OCI-LY7 (cell line): ENCODE measurements at places on chromosomes 7 and 10. TPM values are rescaled to one million over a fixed set of nuclear protein-coding genes. Genes with fewer than 3 reads are reported as not detected.

Gene ATRNL1
- total RNA-seq, result not detected in 2 replicates

Gene WDFY4
- total RNA-seq, result 80.0 and 85.6 TPM in 2 replicates

Gene PLPP4
- not detected in 2 replicates for total RNA-seq

Gene CCDC6
- 22.4 and 25.4 TPM in 2 replicates for total RNA-seq

Gene STEAP4
- not detected in 2 replicates for total RNA-seq

Gene CASTOR2
- 13.7 and 16.2 TPM in 2 replicates for total RNA-seq

Gene RSBN1L
- total RNA-seq, result 30.0 and 30.4 TPM in 2 replicates

- DNase-seq, result no peak
These were observed 89.5 kb upstream of the PIK3CG start for GRCh38 chr7:106775552-106775936.

- no peak for DNase-seq
These were observed 47.0 kb upstream of the RPA3 start for GRCh38 chr7:7765422-7765821.

- no peak for DNase-seq
These were observed 901.4 kb downstream of the PCDH15 start for GRCh38 chr10:53899463-53900160.

DNA sequence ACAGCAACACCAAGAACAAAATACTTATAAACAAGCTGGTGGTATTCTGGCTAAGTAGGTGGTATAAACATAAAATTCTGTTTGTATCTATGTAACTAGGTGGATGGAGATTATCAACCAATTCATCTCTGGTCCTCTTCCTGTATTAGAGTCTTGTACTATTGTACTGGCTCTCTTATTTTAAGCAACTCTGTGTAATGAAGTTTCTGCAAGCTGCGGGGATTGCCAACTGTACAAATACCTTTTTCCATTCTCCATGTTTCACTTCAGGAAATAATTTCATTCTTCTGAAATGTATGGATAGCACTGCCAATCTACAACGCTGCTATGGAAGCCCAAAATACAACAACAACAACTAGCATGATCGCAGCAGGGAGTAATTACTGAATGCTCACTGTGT is 44.8 kb downstream of the JAZF1 start:
- no peak for DNase-seq

- DNase-seq, result no peak
These were observed 155.4 kb upstream of the ITGB1 start for GRCh38 chr10:33113466-33113865.

- DNase-seq, result no peak
These were observed 31.6 kb downstream of the ENO4 start for GRCh38 chr10:116880716-116881482.

DNA sequence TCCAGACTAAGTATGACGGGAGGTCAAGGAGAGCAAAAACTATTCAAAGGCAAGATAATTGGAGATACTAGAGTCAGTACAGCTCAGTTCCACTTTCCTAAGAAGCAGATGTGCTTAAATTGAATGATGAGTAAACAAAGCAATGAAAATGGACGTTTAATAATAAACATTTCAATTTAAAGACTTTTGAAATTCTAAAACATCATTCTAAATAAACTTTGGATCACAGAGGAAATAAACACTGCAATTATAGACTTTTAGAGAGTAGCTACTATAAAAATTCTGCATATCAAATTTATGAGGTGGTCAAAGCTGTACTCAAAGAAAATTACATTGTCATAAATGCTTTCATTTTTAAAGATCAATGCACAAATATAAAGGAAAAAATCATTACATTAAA is 418.3 kb downstream of the GPAM start:
- DNase-seq, result no peak

DNA sequence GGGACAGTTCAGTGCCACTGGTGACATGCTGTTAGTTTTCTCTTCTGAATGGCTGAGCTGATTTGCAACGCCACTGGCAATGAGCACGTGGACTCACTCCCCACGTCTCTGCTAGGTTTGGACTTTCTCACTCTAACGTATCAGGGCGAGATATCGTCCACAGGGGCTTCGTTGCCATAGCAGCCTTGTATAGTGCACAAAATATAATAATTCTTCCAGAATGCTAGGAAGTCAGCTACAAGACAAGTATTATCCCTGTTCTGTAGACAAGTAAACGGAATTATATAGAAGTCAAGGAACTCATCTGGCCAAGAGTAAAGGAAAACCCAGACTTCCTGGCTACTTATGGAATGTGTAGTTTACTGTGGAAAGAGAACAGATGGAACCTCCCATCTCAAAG is 226.8 kb downstream of the ARHGAP21 start:
- DNase-seq, result no peak
